Transverse colon (tissue), 4 donors: ENCODE measurements at places on chromosomes 2 and 18. TPM values are rescaled to one million over a fixed set of nuclear protein-coding genes. Genes with fewer than 3 reads are reported as not detected.

Gene RNF125
- 9.2 TPM for total RNA-seq

Gene PTPRN
- 2.6 TPM for total RNA-seq

Gene PTPRM
- total RNA-seq = 22.5 TPM

Gene OTOS
- total RNA-seq = not detected

Gene TMEM178A
- 2.3 TPM for total RNA-seq

GRCh38 chr2:96144481-96145035 lies 682 bp downstream of the DUSP2 start:
- peak overlapping the region; percentile 29 for H3K4me3 ChIP-seq
- H3K36me3 ChIP-seq = no peaks in the 10 kb centered on the region
- peaks cover 25% of the 10 kb centered on the region for H3K4me1 ChIP-seq
- H3K27me3 ChIP-seq = no peaks in the 10 kb centered on the region
- peak; percentile 52 for DNase-seq

DNA sequence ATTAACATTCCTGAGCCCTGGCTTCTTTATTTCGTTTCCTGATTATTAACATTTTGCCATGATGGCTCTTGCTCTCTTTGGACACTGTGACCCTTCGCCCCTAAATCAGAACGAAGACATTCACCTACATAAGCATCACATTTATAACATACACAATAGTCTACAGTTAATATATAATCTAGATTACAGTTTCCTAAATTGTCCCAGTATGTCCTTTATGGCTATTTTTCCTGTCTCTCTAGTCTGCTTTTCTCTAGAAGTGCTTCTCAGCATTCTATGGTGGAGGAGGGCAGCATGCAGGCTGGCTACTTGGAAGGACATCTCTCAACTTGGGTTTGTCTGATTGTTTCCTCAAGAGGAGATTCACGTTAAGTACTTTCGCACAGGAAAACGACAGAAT lies 49.9 kb downstream of the FAM210A start:
- H3K27me3 ChIP-seq = no peaks in the 10 kb centered on the region
- H3K36me3 ChIP-seq = no peaks in the 10 kb centered on the region
- no peak overlapping the region for H3K27ac ChIP-seq

- H3K27me3 ChIP-seq = no peaks in the 10 kb centered on the region
- peaks cover 46% of the 10 kb centered on the region for H3K4me1 ChIP-seq
- peak; percentile 69 for DNase-seq
- H3K27ac ChIP-seq = no peak overlapping the region
- H3K4me3 ChIP-seq = no peak overlapping the region
- no peaks in the 10 kb centered on the region for H3K36me3 ChIP-seq
Observed at GRCh38 chr2:25309402-25309801, 32.3 kb downstream of the DNMT3A start.

GRCh38 chr2:210559182-210559581 lies 2.8 kb downstream of the CPS1 start:
- no peaks in the 10 kb centered on the region for H3K4me1 ChIP-seq
- no peak for DNase-seq
- H3K36me3 ChIP-seq = no peaks in the 10 kb centered on the region
- H3K27me3 ChIP-seq = no peaks in the 10 kb centered on the region
- H3K27ac ChIP-seq = no peak overlapping the region
- no peak overlapping the region for H3K4me3 ChIP-seq

DNA sequence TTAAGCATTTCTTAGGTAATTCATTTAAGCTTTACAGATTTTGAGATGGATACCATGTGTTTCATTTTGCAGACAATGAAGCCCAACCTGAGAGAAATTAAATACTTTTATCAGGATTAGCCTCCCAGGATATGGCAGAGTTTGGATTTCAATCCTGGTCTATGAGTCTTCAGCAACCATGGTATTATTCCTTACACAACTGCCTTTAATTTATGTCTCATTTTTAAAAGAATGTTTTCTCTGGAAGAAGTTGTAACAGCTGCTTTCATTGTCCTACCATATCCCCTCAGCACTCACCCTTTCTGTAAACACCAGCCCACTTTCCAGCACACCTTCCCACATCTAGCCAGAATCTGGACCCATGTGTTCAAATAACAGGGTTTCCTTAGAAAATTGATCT lies 863.7 kb upstream of the VRK2 start:
- DNase-seq = no peak
- H3K27ac ChIP-seq = no peak overlapping the region
- no peak overlapping the region for H3K4me3 ChIP-seq
- H3K36me3 ChIP-seq = no peaks in the 10 kb centered on the region
- no peaks in the 10 kb centered on the region for H3K4me1 ChIP-seq

GRCh38 chr2:106886916-106887758 lies 1.2 kb upstream of the ST6GAL2 start:
- H3K27me3 ChIP-seq = peaks cover 52% of the 10 kb centered on the region
- H3K36me3 ChIP-seq = no peaks in the 10 kb centered on the region
- H3K4me1 ChIP-seq = peaks cover 18% of the 10 kb centered on the region
- peak; percentile 32 for DNase-seq
- peak overlapping the region; percentile 50 for H3K4me3 ChIP-seq
- no peak overlapping the region for H3K27ac ChIP-seq

DNA sequence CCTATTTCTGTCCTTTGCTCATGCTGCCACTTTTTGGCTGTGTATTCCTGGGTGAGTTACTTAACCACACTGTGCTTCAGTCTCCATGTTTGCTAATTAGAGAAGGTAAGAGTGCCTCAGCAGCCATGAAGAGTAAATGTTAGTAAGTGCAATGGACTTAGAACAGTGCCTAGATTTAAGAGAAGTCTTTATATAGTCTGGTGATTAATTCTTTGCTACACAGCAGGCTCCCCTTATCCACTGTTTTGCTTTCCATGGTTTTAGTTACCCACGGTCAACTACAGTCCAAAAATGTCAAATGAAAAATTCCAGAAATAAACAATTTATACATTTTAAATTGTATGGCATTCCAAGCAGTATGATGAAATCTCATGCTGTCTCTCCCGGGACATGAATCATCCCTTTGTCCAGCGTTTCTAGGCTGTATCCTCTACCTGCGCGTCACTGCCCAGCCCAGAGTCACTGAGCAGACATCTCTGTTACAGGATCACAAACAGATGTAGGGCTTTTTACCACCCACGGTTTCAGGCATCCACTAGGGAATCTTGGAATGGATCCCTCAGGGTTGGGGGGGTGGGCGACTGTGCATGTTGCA lies 91.0 kb downstream of the CTIF start:
- no peaks in the 10 kb centered on the region for H3K36me3 ChIP-seq
- no peaks in the 10 kb centered on the region for H3K27me3 ChIP-seq
- no peak for DNase-seq
- no peaks in the 10 kb centered on the region for H3K4me1 ChIP-seq

GRCh38 chr2:236261452-236261851 lies 2.8 kb downstream of the ASB18 start:
- no peaks in the 10 kb centered on the region for H3K4me1 ChIP-seq
- DNase-seq = no peak
- no peak overlapping the region for H3K4me3 ChIP-seq
- peaks cover 10% of the 10 kb centered on the region for H3K27me3 ChIP-seq
- H3K27ac ChIP-seq = no peak overlapping the region

DNA sequence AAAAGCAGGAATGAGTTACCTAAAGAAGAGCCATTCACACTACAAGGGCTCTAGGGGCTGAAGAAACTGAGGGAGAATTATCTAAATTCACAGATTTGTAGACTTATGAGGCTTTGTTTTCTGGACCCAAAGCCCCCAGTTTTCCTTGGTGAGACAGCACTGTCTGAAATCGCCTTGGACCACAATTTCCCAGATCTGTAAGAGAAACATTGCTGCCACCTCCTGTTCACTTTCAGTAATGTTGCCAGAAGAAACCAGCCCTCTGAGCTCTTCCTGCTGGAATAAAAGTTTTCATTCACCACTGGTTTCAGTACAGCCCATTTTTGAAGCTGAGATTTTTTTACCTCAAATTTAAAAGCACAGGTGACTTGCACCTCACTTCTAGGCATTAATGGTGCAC lies 169.2 kb downstream of the CDH20 start:
- no peak overlapping the region for H3K4me3 ChIP-seq
- H3K36me3 ChIP-seq = no peaks in the 10 kb centered on the region
- peak; percentile 17 for DNase-seq
- H3K27me3 ChIP-seq = no peaks in the 10 kb centered on the region

- no peaks in the 10 kb centered on the region for H3K27me3 ChIP-seq
- H3K36me3 ChIP-seq = no peaks in the 10 kb centered on the region
- DNase-seq = no peak
- peaks cover 7% of the 10 kb centered on the region for H3K4me1 ChIP-seq
Observed at GRCh38 chr18:70384181-70384790, 95.4 kb downstream of the SOCS6 start.

- H3K4me3 ChIP-seq = no peak overlapping the region
- no peak for DNase-seq
- H3K27me3 ChIP-seq = no peaks in the 10 kb centered on the region
Observed at GRCh38 chr2:48845684-48846083, 90.2 kb upstream of the LHCGR start.
